ENCODE measurements at places on chromosomes 2 and 18.

- peak; percentile 63 for DNase-seq
Measured at GRCh38 chr2:236536727-236537398, 32.8 kb upstream of the ACKR3 start.

DNA sequence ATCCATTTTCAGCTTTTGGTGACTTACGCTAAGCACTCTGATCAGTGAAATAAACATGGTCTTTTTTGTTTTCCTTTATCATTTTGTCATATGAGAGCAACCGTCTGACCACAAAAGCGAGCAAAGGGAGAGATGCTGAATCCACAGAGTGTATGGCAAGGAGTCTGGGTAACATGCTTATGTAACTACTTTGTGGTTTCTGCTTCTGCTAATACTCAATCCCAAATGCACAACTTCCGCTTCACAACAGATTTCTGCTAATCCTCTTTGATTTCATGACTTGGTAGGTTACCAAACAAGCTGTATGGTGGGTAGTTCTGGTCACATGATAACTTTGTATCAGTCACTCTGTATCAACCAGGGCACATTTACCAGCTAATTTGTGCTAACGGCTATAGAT lies 908.4 kb upstream of the CRIM1 start:
- DNase-seq = no peak

- DNase-seq = no peak
Measured at GRCh38 chr18:9482790-9483189, 7.5 kb downstream of the RALBP1 start.

DNA sequence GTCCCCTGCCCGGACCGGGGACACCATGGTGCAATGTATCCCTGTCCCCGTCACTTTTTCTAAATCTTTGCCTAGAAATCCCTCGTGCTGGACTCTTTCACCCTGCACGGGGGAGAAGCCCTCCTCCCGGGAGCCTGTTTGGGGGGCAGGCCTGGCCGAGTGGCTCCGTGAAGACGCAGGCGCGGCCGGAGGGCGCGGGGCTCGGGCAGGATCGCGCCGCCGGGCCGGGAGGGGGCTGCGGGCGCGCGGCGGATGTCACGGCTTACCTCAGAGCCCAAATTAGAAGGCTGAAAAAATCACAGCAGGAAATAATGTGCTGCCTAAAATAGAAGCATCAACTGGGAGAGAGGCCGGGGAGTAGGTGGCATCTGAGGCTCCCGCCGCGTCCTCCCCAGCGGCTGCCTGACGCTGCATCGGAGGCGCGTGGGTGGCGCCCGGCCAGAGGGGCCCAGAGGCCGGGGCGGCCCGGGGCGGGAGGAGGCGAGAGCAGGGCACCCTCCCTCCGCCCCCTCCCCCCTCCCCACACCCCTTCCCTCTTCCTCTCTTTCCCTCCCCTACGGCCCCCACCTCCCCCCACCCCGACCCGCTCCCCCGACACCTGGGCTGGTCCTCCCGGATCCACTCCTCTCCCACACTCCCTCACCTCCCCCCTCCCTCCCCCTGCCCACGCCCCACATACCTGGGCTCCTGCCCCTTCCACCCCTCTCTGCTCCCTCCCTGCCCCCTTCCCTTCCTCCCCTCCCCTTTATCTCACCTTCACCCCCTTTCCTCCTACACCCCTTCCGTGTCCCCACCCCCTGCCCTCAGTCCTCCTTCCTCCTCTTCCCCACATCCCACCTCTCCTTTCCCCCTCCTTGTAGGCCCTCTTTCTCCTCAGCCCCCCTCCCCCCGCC lies 51.9 kb downstream of the SLC4A1AP start:
- peak; percentile 56 for DNase-seq

DNA sequence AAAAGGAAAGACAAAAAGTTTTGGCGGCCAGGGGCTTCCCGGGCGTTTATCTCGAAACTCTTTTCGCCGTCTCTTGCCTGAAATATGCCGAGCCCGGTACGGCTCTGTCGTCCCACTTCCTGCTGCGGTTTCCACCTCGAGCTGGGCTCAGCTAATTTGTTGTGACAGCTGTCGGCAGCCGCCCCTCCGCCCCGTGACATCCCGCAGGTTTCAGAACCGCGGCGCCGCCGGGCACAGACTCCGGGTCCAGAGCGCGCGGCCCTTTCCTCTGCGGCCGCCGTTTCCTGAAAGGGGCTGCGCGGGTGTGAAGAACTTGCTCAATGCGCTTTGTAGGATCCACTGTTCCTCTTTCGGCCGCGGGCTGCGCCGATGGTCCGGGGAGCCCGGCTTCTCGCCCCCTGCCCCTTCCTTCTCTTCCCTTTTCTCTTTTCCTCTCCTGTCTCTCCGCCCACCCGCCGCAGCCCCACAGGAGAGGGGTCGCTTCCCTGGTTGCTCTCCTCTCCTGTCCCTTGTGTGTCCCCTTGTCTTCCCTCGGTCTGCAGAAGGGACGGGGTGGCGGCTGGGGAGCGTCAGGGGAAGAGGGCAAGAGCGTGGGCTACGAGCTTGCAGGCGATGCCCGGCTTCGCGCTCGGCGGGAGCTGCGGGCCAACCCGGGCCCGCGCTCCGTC lies 648 bp downstream of the ARID5A start:
- DNase-seq = peak; percentile 87

DNA sequence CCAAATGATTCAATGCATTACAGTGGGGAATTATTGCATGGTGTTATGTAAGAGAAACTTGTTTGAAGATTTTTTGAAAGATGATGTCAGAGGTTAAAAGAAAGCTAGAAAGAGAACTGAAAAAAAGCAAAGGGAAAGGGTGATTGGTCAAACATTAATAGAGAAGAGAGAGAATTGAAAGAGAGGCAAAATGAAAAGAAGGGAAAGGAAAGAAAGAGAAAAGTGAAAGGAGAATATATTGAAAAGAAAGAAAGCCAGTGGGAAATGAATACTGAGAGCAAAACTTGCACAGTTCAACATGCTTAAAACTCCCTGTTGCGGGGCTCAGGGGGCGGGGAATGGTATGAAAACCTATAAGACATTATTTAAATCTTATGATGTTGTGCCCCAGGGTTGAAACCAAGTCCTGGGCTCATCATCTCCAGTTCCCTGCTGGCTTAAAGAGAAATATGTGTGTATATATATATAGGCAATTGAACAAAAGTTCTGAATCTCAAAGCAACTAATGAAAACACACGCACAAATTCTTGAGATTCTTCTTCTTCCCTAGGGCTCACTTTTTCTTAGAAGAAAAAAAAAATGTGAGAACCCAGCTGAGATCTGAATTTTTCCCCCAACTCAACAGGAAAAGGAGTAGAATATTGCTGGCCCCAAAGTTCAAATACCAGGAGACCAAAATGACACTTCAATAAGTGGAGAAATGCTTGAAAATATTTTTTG lies 2045.9 kb upstream of the CELF4 start:
- DNase-seq = no peak

- DNase-seq = no peak
Measured at GRCh38 chr2:226158940-226159339, 640.7 kb downstream of the IRS1 start.

GRCh38 chr2:170823088-170823897 lies 6.6 kb downstream of the GAD1 start:
- peak; percentile 42 for DNase-seq

Data from activated naive CD8-positive, alpha-beta T cell treated with anti-CD3 and anti-CD28 coated beads, Interleukin-2, amount 10 ng/mL, durations not matched to agents 7 days and 5 days (primary cell).